ENCODE measurements at places on chromosomes 12 and 14.
A peak's percentile ranks its signal among the peaks of the same experiment; 100 is the strongest.

GRCh38 chr12:86659985-86660384, 403.8 kb upstream of the MGAT4C start:
- DNase-seq, result no peak

GRCh38 chr12:131415781-131416180, 295.1 kb upstream of the SFSWAP start:
- no peak for DNase-seq

- no peak for DNase-seq
Observed at GRCh38 chr14:93328546-93328945, 4.3 kb downstream of the BTBD7 start.

- DNase-seq, result no peak
Observed at GRCh38 chr14:100626614-100627013, 39.4 kb upstream of the BEGAIN start.

DNA sequence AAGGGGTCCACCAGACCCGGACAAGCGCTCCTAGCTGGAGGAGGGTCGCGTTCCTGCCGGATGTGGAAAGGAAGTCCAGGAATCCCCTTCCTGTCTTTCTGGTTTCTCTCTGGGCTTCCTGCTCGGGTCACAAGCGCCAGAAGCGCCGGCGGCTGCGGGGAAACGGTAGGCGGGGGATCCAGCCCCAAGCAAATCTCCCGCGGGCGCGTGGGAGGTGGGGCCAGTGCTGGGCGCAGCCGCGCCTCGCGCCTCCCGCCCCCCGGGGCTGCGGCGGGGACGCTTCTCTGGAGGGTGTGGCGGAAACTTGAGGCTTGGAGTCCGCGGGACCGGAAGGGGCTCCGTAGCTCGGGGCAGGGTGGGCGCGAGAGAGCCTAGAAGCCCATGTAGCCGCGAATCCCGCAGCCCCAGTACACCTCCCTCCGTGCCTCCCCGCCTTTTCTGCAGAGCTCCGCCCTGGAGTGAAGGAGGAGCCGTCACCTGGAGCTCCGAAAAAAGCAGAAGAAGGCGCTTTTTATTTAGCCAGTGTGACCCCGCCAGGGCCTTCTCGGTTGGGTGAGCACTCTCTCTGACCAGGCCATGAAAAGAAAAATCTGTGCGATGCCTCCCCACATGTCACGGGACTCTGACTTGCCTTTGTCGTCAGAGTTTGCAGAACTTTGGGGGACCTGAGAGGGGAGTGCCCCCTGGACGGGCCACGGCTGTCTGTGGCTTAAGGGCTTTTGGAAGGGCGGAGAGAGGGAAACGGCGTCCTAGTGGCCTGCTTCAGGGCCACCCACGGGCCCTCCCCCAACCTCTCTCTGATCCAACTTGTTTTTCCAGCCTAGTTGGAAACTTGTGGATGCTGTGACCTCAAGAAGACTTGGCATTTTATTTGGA, 21.4 kb upstream of the CLEC2D start:
- DNase-seq, result peak; percentile 88

DNA sequence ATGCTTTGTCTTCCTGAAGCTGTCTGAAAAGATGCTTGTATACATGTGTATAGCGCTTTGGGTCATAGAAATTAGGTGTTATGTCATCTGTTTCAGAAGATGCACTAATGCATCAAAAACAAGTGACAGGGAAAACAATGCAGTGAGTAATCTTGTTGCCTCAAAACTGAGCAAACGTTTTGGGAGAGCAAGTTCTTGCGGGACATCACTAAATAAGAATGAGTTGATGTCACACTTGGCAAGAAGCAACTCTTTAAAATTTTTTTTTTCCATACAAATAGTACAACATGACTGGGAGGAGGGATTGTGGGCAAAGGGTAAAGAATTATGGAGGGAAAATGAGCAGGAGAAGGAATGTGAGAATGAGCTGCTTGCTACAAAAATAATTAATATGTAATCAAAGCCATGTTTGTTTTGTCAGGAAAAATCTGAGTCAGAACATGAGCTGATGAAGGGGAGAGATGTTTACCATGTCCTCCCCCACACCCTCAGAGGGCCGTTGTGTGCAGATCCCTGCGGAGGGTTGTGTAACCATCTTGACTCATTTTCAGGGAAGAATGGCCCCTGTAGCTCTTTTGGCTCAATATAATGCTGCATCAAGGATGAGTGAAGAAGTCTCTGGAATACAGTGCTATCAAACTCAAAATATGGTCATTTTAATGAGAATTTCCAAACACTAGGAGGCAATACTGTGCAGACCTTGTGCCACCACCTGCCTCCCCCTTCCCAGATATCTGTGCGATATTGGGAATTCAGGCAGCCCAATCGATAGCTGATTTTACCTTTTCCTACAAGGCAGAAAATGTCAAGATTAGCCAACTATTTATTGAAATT, 41.4 kb downstream of the BORCS5 start:
- DNase-seq, result peak; percentile 82

DNA sequence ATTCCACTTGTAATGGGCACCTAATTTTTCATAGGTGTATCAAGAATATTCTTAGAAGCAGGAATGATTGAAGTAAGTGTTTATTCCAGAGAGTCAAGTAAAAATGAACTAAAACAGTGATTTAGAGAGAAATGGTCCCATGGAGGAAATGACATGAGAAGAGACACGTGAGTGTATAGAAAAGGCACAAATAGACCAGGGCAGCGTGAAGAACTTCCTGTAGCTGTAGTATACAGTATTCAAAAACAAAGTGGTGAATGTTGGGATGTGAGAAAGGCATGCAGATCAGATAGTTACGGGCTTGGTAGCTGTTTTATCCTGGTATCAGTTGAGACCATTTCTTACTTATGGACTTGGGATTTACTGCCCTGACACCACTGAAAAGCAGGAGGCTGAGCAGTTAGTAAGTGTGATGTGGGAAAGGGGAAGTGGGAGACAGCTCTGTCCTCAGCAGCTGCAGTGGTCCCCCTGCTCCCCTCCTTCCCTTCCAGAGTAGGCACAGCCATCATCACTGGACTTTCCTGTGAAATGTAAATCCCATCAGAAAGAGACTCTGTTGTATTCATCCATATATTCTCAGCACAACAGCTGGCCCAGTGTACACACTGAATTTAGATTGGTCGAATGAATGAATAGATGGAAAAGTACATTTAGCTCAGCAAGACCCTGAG, 16.8 kb upstream of the TESPA1 start:
- no peak for DNase-seq

DNA sequence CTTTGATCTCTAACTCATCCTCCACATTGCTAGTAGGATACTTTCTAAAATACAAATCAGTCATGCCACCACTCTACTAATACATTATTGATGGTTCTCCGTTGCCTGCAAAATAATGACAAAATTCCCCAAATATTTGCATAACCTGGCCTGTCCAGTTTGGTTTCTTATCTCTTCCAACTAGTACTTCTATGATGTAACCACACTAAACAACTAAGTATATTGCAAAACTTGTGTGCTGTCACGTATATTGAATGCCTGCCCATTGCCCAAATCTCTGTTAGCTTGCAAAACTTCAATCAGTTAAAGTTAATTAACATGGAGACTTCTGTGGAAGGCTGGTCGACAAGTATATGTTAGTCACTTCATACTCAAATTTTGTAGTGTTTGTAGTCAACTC, 6.5 kb downstream of the OR6C74 start:
- DNase-seq, result no peak

GRCh38 chr14:39060818-39061437, 42.1 kb downstream of the SEC23A start:
- DNase-seq, result no peak

DNA sequence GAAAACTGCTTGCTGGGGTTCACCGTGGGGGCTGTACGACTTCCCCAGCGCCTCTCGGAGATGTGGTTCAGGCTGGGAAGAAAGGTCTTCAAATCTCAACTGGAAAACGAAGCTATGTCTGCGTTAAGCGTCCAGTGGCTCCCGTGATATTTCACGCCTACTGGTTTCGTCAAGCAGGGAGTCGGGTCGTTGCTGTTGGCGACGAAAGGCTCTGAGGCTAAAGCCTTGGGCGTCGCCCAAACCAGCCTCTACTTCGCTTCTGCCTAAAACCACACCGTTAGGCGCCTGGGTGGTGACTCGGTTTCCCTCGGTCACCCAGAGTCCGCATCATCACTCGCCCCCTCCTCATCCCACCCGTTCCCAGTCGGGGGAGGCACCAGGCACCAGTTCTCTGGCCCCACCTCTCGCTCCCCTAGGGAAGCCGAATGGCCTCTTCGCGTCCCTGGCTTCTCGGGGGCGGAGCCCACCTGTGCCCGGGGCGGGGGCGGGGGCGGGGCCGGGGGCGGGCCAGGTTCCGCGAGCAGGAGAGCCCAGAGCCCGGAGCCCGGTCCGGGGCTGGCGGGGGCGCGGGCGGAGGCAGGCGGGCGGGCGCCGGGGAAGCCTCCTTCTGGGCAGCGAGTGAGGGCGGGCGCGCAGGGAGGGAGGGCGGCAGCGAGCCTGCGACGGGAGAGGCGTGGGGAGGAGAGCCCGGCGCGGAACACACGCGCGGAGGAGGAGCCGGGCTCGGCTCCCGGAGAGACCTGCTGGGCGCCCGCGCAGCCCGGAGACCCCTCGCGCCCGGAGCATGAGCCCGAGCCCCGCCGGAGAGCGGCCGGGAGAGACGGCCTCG, at the start of gene B4GALNT3:
Gene B4GALNT3, plus strand, starts transcription at position 510 of the 829 bp plus-strand sequence. CDS start 438 bp downstream, outside the sequence.
- peak; percentile 78 for DNase-seq

DNA sequence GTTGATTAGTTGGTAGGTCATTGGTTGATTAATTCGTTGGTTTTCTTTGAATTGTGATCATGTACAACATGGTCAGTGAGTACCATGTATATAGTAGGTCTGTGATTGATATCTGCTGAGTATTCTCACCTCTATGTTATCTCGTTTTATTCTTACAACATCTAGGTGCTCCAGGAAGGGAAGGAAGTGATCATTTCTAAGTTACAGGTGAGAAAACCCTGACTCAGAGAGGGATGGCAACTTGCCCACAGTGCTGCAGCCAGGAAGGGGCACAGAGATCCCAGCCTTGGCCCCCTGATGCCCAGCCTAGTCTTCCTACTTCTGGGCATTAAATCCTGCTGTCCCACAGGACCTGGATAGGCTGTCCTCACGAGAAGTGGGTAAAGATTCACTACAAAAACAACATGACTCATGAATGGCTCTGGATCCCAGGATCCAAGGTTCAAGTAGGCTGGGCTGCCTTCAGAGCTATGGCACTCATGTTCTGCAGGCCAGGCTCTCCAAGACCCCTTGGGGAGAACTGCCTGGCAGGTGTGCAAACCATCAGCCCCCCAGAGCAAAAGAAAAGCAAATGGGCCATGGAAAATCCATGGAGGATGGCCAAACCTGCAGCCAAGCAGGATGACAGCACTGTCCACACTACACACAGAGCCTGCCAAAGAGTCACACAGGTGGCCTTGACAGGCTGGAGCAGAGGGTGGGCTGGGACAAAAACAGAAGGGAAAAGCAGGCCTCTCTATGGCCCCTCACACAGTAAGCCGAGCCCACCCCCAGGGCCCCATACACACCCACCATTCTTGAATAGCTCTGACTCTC, 146.2 kb downstream of the BCL11B start:
- no peak for DNase-seq

DNA sequence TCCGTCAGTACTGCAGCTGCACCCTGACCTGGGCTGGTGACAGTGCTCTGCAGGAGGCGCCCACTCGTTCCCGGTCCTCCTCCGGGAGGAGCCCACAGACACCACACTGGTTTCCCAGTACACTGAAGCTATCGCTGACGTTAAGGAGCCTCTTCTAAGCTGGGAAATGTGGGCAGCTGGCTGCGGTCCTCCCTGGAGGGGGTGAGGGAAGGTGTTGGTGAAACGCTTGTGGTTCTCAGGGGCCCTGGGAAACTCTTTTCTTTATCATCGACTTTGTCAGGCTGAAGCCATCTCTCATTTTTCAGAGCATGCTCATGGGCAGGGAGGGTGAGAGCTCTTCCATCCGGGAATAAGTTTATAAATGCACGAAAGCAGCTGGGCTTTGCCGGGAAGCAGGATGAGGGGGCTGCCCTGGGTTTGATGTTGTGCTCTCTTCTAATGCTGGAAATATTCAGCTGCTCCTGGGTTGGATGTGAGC, 176.0 kb downstream of the CHST11 start:
- no peak for DNase-seq

DNA sequence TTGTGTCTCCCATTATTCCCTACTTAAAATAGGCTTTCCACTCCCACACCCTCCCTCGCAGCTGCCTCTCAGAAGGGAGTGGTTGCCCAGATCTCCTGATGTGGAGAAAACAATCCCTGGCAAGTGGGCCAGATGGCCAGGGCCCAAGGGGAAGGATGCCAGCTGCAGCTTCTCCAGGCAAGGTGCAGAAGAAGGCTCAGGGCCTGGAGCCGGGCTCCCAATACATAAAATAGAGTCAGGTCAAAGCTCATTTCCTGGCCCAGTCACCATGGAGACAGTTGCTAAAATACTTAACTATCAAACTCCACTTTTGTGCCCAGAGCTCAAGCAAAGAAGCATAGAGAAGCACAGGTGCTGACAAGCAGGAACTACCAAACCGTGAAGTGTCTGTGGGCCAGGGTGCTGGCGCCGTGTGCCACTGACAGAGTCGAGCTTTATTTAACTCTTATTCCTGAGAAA, 45.7 kb upstream of the ITPR2 start:
- no peak for DNase-seq

- no peak for DNase-seq
Observed at GRCh38 chr12:110530511-110530910, 28.4 kb downstream of the RAD9B start.

GRCh38 chr14:21264025-21264801, 5.0 kb downstream of the HNRNPC start:
- DNase-seq, result no peak

- no peak for DNase-seq
Observed at GRCh38 chr12:102439426-102440405, 40.6 kb downstream of the IGF1 start.

DNA sequence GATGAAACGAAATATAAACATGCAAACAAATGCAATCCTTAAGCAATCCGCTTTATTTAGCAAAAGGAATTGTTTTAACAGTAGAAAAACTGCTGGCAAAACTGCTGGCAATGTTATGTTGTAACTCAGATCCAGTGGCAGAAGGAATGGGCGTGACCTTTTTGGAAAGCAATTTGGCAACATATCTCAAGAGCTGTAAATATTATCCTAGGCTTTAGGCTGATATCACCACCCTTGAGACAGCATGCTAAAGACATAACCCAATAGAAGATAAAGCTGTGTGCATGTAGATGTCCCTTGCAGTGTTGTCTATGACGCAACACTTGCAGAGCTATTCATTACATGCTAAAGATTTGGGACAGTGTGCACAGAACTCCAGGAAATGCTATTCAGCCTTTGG, 138.5 kb downstream of the DICER1 start:
- no peak for DNase-seq

- no peak for DNase-seq
Observed at GRCh38 chr14:106686533-106686932, 1160.2 kb downstream of the TMEM121 start.

All from coronary artery (tissue), 2 donors.